ENCODE measurements at places on chromosomes 2 and 18.

GRCh38 chr2:122583159-122583917 is 827.9 kb downstream of the TSN start:
- no peak for DNase-seq

- DNase-seq = no peak
Measured at GRCh38 chr2:211453311-211453887, 897.0 kb downstream of the CPS1 start.

DNA sequence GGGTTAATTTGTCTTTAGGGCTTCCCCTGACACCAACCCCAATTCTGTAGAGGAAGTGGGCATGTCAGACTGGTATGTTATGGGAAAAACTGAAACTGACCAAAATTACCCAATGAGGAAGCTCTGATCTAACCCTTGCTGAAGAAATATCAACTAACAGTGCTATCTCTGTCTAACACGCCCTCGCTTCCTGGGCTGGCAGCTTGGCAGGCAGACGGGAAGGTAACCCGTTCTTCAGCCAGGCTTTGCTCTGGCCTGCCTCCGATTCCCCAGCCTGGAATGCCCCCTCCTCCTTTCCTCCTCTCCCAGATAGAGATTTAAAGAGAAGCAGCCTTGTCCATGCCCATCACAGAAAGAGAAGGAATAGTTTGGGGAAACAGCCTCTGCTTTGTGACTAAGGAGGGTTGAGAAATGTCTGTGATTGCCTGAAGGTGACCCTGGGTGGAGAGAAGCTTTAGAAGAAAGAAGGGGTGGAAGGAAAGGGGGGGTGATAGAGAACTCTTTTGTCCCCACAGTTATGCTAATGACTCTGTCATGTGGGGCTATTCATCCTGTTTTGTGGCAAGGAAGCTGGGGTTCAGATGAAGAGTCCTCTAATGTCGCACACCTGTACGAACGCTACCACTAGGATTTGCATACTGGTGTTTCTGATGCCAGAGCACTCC is 15.4 kb downstream of the HK2 start:
- DNase-seq = no peak

- no peak for DNase-seq
Measured at GRCh38 chr2:68466361-68466777, 725 bp downstream of the FBXO48 start.

- DNase-seq = no peak
Measured at GRCh38 chr2:46545015-46545839, 65.9 kb downstream of the TMEM247 start.

DNA sequence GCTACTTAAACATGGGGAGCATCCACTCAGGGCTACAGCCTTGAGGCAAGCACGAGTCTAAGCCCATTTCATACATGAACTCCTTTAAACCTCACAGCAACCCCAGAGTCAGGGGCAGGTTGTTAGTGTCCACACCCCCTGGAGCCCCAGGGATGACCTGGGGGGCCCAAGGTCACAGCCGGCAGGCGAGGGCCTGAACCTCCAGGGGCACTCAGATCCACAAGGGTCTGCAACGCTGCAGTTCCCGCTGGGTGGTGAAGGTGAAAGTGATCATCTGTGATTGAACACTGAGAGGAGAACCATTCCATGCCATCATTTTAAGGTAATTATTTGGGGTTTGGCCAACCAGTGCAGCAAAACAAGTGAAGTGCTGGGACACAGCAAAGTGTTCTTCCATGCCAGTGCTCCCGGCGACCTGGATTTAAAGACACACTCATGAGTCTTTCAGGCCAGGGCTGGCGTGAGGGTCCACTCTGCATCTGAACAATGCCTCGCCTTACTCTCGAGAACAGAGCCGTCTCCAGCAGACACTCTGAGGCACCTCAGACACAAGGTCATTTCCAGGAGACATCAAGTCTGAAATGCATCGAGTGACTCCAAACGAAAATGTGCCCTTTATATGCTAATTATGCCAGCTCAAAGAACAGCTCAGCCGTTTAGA is 61.6 kb upstream of the SNTG2 start:
- no peak for DNase-seq

DNA sequence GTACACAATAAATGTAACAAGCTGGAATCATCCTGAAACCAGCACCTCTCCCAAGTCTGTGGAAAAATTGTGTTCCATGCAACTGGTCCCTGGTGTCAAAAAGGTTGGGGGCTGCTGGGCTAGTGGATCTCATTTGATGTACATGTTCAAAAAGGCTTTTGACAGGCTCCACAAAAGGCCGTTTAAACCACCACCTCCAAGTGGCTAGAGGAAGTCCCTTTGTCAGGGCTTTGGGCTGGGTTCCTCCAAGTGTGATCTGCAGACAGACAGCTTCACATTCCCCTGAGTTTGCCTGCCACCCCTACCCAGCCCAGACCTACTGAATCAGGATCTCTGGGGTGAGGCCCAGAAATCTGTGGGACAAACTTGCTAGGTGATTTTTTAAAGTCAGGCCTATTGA is 84.7 kb downstream of the TGFA start:
- DNase-seq = no peak

- no peak for DNase-seq
Measured at GRCh38 chr2:128654408-128654807, 335.7 kb upstream of the HS6ST1 start.

DNA sequence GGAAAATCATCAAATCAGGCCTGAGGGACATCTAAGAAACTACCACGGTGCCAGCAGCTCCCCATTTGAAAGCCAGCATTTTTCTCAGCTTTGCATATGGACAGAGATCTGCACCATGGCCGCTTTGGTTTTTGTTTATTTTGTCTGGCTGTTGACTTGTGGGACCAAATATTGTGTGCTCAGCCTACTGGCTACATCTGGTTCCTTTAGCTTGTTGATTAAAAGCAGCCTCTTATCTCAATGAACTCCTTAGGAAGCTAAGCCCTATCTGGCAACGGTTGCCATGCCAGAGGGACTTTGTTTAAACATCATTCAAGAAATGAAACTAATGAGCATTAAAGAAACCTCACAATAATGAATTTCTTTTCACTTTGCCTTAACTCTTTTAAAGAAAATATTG is 32.4 kb upstream of the CCDC150 start:
- DNase-seq = no peak

DNA sequence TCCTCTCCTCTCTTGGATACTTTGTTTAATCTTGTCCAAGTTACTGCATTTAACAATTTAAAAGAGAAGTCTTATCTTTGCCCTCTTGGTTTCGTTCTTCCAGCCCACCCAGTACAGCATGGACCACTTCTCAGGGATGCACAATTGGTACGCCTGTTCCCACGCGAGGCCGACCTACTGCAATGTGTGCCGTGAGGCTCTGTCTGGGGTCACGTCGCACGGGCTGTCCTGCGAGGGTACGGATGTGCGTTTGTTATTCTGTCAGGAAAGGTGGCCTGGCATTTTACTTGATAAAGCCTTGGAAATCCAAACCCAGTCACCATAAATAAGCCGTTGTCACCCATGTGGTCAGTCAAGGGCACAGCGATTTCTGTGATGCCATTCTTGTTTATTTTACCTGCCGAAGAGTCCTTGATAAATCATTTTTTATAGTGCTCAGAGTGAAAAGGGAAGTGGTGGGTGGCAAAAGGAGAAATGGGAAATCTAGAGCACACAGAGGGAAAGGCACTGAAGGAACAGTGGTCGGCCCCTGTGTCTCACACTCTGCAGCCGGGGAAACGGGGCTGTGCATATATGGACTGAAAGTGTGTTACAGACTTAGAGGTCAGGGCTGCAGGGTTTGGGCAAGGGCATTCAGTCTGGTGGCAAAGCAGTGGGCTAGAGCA is 80.5 kb downstream of the DGKD start:
- DNase-seq = no peak

DNA sequence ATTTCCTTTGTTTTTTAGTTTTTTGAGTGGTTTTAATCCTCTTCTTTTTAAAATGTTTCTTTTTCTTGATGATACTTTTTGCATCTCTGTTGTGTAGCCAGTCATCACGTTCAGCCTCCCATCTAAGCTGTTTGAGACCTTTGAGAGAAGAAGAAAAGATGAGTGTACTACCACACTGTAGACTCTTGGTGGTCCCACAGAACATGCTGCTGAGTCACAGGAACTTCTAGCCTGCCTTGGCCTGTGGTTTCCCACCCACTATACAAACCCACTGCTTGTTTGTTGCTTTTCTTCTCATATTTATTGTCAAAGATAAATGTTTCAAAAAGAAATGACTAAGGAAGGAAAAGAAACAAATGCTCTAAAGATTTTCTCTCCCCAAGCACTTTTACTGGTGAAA is 5.5 kb downstream of the CEBPZOS start:
- DNase-seq = no peak

DNA sequence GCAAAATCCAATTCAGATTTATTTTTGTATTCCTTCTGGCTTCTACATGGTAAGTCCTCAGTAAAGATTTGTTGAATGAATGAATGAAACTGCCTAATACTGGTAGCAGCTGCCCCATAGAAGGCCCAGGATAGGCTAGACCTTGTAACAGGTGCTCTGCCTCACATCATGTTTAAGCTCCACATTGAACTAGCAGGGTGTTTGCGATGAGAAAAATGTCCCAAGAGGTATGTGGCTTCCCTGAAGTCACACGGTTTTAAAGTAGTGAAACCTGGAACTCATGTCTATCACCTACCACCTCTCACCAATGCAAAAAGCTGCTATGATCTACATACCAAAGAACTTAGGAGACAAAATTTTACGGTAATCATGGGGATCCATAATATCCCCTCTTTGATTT is 765 bp upstream of the LHCGR start:
- no peak for DNase-seq

DNA sequence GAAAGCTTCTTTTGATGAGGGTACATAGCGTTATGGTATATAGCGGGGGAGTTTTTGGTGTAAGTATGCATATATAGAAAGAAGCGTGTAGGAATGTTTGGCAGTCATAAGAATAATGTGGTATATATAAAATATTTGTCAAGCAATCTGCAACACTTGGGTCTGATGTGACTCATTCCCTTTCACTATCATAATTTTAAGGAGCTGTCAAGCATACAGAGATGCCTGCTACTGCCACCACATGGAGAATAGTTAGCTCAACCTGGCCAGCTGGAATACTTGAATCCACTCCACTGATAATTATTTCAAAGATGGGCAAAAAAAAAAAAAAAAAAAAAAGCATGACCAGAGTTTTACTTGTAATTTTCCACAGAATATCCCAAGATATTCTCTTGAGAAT is 559.8 kb upstream of the REG3G start:
- no peak for DNase-seq

- DNase-seq = no peak
Measured at GRCh38 chr18:23861805-23862470, 152.6 kb upstream of the TTC39C start.

- no peak for DNase-seq
Measured at GRCh38 chr2:650343-651310, 26.6 kb downstream of the TMEM18 start.

DNA sequence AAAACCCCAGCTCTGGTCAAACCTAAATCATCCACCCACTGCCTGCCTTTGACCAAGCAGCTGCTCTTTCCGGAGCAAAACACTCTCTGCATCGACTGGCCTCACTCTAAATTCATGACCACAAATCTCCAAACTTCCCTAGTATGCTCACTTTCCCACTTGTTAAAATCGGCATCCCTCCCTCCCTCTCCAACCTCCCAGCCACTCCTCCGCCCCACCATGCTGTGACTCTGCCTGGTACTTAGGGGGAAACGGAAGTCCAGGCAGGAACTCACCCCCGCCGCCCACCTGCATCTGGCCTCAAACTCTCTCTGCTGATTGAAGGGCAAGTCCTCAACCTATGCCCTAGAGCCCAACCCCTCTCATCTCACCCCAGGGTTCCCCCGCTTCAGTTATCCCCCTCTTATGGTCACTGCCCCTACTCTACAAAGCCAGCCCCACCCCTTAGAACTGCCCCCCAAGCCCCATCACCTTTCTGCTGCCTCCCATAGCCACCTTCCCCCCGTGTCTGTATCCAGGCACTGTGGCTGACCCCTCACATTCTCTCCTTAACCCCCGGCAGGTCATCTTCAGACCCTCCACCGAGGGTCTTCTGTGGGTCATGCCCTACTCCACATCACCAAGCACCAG is 3.8 kb upstream of the ADRA2B start:
- no peak for DNase-seq

DNA sequence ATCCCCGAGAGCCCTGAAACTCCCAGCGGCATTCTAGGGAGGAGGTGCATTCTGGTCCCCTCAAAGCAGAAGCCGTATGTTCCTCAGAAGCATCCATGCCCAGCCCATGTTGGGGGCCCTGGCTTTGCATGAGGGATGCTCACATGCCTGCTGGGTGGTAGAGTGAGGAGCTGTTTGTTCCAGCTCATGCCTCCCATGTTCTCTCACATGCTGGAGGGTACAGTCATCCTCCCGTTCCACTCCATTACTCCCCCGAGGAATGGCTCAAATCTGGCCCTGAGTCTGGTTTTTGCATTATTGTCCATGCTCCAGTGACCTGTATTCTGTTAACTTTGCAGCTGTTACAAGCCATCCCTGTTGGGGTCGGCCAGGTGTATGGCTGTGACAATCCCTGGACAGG is 24.1 kb downstream of the SLC14A2 start:
- no peak for DNase-seq

DNA sequence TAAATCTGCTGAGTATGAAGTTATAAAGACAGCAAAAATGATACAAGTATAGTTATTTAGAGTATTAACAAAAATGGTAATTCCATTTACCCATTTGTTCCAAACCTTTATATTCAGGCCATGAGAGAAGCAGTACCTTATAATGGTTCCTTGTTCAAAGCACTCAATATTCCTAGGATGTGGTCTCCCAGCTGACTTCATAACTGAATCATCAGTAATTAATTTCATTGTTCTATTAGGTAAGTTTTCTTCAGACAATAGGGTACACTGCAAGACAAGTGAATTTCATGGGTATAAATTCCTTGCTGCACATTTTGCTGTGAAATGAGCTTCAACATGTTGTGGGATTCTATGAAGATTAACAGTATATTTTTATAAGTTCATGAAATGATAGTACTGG is 550.8 kb upstream of the ZEB2 start:
- DNase-seq = no peak
